ENCODE measurements at places on chromosomes 6 and 20. TPM values are rescaled to one million over a fixed set of nuclear protein-coding genes. Genes with fewer than 3 reads are reported as not detected.

- peaks cover 35% of the 10 kb centered on the region for H3K27me3 ChIP-seq
- no peak overlapping the region for H3K27ac ChIP-seq
- no peaks in the 10 kb centered on the region for H3K36me3 ChIP-seq
- H3K4me3 ChIP-seq, result no peak overlapping the region
- DNase-seq, result no peak
- H3K4me1 ChIP-seq, result no peaks in the 10 kb centered on the region
These were observed 8.8 kb downstream of the NR2E1 start for GRCh38 chr6:108174371-108175175.

DNA sequence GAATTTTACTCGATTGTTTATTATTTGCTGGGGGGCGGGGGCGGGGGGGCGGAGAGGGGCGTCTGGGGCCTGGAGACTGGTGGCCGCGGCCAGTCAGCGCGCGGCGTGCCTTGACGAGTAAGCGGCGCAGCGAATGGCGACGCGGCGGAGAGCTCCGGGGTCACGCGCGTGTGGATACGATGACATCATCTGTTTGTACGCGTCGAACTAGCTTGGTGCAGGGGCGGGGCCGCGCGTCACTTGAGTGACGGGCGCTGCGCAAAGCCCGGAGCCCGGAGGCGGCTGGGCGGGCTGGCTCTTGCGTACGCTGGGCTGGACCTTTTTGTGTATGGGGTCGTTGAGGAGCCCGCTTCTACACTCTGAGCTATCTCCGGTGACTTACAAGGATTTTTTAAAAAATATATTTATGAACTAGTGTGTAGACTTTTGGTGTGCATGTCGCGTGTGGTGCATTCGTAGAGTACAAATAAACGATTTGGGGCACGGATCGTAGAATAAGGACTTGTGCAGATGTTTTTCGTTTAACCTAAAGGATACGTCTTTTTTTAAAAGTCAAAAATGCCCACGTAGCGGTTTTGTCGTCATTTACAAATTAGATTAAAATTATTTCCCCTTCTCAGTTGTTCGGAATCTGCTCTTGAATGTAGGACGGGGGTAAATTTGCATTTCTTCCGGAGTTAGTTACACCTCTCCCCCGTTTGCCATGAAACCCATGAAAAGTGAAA is 2.2 kb upstream of the FOXO3 start:
- peaks cover 8% of the 10 kb centered on the region for H3K27me3 ChIP-seq
- peaks cover 4% of the 10 kb centered on the region for H3K4me1 ChIP-seq
- peak overlapping the region; percentile 86 for H3K4me3 ChIP-seq

- 0 out of 2 replicates have a peak overlapping the region, but pooled peaks have one; percentile 32 for H3K4me3 ChIP-seq
- H3K27me3 ChIP-seq, result no peaks in the 10 kb centered on the region
- H3K36me3 ChIP-seq, result no peaks in the 10 kb centered on the region
These were observed 9.7 kb upstream of the CD83 start for GRCh38 chr6:14107711-14108494.

GRCh38 chr6:124825564-124825963 is 136.7 kb upstream of the RNF217 start:
- no peaks in the 10 kb centered on the region for H3K4me1 ChIP-seq
- H3K4me3 ChIP-seq, result no peak overlapping the region
- no peaks in the 10 kb centered on the region for H3K36me3 ChIP-seq
- H3K27ac ChIP-seq, result no peak overlapping the region
- DNase-seq, result no peak
- no peaks in the 10 kb centered on the region for H3K27me3 ChIP-seq

- H3K4me3 ChIP-seq, result no peak overlapping the region
- H3K4me1 ChIP-seq, result no peaks in the 10 kb centered on the region
- DNase-seq, result no peak
- H3K36me3 ChIP-seq, result no peaks in the 10 kb centered on the region
These were observed 395.4 kb downstream of the SAMD5 start for GRCh38 chr6:147903931-147904330.

Gene RAET1G
- not detected for total RNA-seq

Gene FAM209B
- total RNA-seq, result 0.44 TPM

Gene SLC22A2
- total RNA-seq, result not detected

Gene ZSCAN31
- total RNA-seq, result 5.2 TPM

Measured in GM12878 (cell line).